Kasumi-1 (cell line): ENCODE measurements at places on chromosomes 7 and 10.

GRCh38 chr10:7164955-7165354 is 245.9 kb downstream of the SFMBT2 start:
- DNase-seq: no peak

DNA sequence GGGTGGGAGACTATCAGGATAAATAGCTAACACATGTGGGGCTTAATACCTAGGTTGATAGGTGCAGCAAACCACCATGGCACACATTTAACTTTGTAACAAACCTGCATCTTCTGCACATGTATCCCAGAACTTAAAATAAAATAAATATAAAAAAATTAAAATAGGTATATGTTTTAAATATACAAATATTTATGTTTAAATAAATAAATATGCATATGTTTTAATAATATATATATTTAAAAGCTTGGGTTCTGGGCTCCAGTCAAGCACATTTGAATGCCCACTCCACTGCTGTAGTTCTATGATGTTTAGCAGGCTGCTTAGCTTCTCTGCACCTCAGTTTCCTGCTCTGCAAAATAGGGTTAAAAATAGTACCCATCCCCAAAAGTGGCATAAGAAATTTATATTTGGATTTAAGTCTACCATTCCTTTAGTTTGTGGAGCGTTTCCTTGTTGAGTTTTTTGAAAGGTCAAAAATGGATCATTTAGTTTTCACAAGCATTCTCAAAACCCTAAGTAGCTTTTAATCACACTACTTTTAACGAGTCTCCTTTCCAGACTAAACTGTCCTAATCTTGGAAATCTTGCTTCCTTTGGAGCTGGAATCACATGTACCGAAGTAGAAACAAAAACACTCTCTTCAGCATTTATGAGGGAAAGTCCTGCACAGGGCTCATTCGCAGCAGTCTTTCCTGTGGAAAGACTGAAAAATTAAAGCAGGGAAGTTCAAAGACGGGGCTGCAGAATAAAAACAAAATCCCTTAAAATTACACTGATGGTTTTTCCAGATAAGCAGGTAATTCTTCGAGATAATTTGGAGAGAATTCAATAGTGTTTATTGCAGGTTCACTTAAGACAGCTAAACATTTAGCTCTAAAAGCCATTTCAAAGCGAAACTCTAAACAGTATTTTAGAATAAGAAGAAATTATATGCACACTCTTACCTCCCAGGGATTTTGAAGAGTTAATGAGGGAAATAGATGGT is 111.7 kb upstream of the LYZL1 start:
- DNase-seq: no peak

- DNase-seq: no peak
Observed at GRCh38 chr7:74506325-74506724, 52.6 kb downstream of the GTF2IRD1 start.

DNA sequence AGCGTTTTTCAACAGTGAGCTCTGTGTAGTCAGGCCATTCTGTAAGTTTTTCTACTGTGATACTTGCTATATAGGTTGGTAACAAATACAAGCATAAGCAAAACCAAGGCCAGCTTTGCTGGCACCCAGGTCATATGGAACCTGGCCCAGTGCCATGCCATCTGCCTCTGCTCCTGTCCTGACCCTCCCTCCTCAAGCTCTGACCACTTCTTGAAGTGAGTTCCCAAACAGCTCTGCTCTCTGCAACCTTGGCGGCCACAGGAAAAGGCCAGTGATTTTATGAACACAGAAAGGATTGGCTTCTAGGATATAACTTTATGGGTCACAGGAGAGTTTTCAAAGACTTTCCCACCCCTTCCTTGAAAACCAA is 12.8 kb downstream of the NOD1 start:
- no peak for DNase-seq

DNA sequence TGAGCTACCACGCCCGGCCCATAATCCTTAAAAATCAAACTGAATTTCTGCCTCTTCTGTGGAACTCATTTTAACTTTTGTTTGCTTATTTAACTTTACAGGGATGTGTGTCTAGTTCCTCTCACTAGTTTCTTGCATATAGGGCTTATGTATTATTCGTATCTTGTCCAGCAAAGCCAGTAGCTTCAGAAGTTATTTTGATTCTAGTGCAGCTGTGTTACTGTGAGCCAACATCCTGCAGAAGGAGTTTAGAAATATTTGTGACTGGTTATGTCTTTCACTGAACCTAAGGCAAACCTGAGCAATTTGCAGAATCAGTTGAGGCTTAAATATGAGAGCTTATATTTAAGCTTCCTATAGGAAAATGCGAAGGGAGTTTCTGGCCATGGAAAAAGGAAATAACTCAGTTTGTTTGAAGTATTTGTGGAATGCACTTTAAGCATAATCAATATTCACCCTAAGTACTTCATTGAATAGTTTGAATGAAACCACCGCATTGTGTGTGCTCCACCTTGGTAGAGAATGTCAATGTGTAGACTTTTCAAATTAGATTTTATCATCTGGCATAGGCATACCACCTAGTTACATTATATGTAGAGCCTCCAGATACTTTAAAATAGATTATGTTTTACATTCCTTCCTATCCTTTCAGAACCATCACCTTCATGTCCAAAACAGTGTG is 90.8 kb downstream of the MCU start:
- no peak for DNase-seq

GRCh38 chr7:47893238-47893637 is 55.0 kb downstream of the PKD1L1 start:
- no peak for DNase-seq

- DNase-seq: no peak
Observed at GRCh38 chr10:91381257-91381891, 28.8 kb upstream of the HECTD2 start.

DNA sequence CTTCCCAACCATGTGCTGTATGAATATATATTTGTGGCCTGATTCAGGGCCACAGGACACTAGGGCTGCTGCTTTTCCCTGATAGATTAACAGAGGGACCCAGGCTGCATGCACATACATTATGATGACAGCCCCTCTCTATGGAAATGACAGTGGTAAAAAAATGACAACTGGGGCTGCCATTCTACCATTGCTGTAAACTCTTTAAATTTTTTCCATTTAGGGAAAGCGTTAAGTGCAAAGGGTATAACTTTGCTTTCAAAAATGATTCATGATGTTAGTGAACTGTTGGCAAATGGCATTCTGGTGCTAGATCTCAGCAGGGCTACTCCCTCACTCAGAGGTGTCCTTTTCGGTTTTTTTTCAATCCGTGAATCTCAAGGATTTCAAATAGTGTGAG is 4.2 kb downstream of the CTBP2 start:
- DNase-seq: no peak

DNA sequence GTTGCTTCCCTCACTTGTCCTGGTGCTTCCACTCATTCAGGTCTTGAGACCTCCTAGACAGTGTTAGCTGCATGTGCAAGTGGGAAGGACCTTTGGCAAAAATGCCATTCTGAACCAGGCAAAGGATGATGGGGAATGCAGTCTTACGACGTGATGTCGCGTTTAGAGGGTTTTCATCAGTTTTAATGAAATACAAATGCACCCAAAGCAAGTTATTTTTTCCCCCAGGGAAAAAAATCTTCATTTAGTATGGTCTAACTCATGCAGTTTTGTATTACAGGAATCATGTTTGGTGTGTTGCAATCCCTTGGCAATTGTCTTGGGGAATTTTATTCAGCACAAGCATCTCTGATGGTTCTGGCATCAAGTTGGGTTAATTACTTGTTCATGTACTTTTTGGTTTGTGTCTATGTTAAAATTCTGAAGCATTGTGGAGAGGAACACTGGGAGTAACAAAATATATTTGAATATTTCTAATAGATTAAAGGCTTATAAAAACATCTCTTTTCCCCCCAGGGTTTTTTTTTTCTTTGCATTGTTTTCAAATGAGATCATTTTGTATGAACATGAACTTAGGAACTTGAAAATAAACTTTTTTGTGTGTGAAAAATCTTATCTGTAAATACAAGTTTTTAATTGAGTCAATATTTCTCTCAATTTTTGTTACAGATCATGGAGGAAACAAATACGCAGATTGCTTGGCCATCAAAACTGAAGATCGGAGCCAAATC is 188.9 kb downstream of the BICC1 start:
- DNase-seq: no peak

GRCh38 chr7:80821771-80822319 is 97.0 kb downstream of the SEMA3C start:
- no peak for DNase-seq

- DNase-seq: no peak
Observed at GRCh38 chr10:8352171-8353075, 297.9 kb downstream of the GATA3 start.

DNA sequence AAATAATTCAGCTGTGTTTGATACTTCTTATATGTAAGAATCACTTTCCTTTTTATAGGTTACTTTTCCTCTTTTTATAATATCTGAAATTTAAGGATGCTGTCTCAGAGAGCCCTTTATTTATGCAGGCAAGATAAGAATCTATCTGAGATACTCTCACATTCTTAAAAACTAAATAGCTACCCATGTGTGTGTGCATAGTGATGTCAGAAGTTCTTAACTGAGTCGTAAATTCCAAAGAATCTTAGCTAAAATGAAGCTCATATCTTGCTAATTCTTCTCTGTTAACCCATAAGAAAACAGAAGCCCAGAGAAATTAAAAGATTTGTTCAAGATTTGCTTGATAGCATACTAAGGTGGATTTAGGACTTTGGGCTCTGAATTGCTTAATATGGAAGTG is 118.5 kb downstream of the PCDH15 start:
- no peak for DNase-seq

- peak; percentile 13 for DNase-seq
Observed at GRCh38 chr7:21429021-21429420, 1.1 kb downstream of the SP4 start.

- peak; percentile 84 for DNase-seq
Observed at GRCh38 chr10:112721080-112721698, 228.9 kb upstream of the TCF7L2 start.

DNA sequence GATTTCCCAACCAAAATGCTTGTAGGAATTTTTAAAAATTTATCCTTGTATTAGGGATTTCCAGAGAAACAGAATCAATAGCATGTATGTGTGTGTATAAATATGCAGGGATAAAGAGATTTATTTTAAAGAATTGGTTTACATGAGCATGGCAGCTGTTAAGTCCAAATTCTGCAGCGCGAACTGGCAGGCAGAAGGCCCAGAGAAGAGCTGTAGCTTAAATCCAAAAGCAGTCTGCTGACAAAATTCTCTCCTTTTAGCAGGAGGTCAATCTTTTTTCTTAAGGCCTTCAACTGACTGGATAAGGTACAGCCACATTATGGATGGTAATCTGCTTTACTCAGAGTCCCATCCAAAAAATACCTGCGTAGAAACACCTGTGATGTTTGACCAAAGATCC is 42.0 kb downstream of the PRR15 start:
- DNase-seq: no peak

DNA sequence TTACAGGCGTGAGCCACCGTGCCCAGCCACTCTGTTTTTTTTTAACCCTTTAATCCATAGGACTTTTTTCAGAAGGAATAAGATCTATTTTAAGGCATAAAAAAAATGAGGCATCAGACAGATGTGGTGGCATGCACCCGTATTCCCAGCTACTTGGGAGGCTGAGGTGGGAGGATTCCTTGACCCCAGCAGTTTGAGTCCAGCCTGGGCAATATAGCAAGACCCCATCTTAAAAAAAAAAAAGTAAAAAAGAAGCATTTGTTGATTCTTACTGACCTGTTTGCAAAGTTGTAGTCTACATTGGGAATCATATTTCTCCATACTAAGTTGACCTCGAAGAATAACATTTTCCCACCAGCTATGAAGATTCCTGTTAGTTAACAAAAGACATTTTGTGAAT is 38.6 kb downstream of the VCL start:
- DNase-seq: no peak

DNA sequence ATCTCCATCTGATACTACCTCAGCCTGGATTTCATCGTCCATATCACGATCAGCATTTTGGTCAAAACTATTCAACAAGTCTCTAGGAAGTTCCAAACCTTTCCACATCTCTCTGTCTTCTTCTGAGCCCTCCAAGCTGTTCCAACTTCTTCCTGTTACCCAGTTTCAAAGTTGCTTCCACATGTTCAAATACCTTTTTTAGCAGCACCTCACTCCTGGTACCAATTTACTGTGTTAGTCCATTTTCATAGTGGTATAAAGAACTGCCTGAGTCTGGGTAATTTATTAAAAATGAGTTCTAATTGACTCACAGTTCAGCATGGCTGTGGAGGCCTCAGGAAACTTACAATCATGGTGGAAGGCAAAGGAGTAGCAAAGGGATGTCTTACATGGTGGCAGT is 41.1 kb upstream of the PPP1R3A start:
- DNase-seq: no peak

DNA sequence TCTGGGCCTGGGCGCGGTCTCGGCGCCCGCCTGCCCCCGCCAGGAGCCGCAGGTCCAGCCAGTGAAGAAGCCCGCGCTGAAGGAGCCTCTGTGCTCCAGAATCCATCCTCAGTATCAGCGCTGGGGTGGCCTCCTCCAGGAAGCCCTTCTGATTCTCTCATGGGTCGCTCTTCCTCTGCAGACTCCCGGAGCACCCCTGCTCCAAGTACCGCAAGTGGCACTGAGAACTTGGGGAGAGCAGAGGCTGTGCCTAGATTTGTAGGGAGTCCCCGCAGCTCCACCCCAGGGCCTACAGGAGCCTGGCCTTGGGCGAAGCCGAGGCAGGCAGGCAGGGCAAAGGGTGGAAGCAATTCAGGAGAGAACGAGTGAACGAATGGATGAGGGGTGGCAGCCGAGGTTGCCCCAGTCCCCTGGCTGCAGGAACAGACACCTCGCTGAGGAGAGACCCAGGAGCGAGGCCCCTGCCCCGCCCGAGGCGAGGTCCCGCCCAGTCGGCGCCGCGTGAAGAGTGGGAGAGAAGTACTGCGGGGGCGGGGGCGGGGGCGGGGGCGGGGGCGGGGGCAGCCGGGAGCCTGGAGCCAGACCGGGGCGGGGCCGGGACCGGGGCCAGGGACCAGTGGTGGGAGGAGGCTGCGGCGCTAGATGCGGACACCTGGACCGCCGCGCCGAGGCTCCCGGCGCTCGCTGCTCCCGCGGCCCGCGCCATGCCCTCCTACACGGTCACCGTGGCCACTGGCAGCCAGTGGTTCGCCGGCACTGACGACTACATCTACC is at the start of gene ALOX5:
TSS of gene ALOX5 (plus strand) at position 641 of the 774 bp plus-strand sequence. CDS start at position 705, 64 bp downstream.
- DNase-seq: peak; percentile 24

DNA sequence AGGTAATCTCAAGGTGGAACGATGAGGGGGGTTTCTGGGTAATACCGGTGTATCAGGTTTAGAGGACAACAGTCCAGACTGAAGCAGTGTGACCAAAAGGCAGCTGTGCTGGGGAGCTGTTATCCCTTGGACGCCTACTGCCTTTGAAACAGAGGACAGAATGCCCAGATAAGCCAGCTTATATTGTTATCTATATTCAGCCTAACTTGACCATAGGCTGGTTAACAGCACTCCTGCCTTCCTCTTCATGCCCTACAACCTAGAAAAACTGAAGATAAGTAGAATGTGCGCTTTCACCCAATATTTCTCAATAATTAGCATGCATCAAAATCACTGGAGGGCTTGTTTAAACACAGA is 44.9 kb downstream of the IL6 start:
- no peak for DNase-seq
